Lower lobe of right lung (tissue), 2 donors: ENCODE measurements at places on chromosomes 7 and 10. TPM values are rescaled to one million over a fixed set of nuclear protein-coding genes. Genes with fewer than 3 reads are reported as not detected.

The PCLO gene
- total RNA-seq = 2.9 TPM

The NPC1L1 gene
- 0.21 TPM for total RNA-seq

The ECHS1 gene
- 59.5 TPM for total RNA-seq

The FAM180A gene
- 3.0 TPM for total RNA-seq

The KNDC1 gene
- 10.3 TPM for total RNA-seq

The FGFR2 gene
- total RNA-seq = 59.2 TPM

The CALCR gene
- total RNA-seq = 0.24 TPM

The IDI2 gene
- not detected for total RNA-seq

The TMEM72 gene
- total RNA-seq = not detected

The GPC2 gene
- 0.77 TPM for total RNA-seq

The IL6 gene
- 8.2 TPM for total RNA-seq

The PPP1R17 gene
- not detected for total RNA-seq

The FFAR4 gene
- 13.7 TPM for total RNA-seq

The FOXI2 gene
- total RNA-seq = not detected

The MOGAT3 gene
- not detected for total RNA-seq

The PTPN12 gene
- 164 TPM for total RNA-seq

The NAT16 gene
- total RNA-seq = not detected

The SEC31B gene
- 16.0 TPM for total RNA-seq

The OR13A1 gene
- not detected for total RNA-seq

The FAM200A gene
- total RNA-seq = 6.7 TPM
